ENCODE measurements at places on chromosomes 13 and 19. TPM values are rescaled to one million over a fixed set of nuclear protein-coding genes. Genes with fewer than 3 reads are reported as not detected.

DNA sequence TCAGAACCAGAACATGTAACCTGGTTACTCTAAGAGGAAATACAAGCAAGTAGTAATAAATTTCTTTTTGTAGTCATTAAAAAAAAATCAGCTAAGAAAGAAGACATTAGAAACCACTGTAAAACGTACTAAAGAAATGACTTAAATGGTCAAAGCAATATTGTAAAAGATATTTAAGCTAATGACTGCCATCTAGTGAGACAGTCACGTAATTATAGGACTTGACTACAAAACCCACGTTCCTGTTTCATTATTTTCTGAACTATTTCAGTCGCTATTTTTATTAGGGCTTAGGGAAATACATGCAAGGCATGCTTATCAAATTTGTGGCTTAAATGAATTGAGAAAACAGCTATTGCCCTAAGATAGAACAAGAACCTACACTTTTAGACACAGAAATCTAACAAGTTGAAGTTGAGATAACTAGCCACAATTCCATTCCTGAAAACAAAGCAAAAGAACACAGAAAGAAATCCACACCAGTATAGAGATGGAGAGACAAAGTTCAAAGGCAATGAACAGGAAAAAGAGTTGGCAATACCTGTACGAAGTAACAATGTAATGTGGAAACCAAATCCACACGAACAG, 17.9 kb downstream of the ALG5 start:
- H3K4me3 ChIP-seq = no peak overlapping the region
- H3K27ac ChIP-seq = no peak overlapping the region
- H3K4me1 ChIP-seq = no peaks in the 10 kb centered on the region
- no peak for DNase-seq

GRCh38 chr19:45045671-45046353, 7.0 kb downstream of the CLASRP start:
- DNase-seq = no peak
- no peaks in the 10 kb centered on the region for H3K4me1 ChIP-seq
- no peak overlapping the region for H3K27ac ChIP-seq
- no peak overlapping the region for H3K4me3 ChIP-seq
- H3K36me3 ChIP-seq = no peaks in the 10 kb centered on the region

DNA sequence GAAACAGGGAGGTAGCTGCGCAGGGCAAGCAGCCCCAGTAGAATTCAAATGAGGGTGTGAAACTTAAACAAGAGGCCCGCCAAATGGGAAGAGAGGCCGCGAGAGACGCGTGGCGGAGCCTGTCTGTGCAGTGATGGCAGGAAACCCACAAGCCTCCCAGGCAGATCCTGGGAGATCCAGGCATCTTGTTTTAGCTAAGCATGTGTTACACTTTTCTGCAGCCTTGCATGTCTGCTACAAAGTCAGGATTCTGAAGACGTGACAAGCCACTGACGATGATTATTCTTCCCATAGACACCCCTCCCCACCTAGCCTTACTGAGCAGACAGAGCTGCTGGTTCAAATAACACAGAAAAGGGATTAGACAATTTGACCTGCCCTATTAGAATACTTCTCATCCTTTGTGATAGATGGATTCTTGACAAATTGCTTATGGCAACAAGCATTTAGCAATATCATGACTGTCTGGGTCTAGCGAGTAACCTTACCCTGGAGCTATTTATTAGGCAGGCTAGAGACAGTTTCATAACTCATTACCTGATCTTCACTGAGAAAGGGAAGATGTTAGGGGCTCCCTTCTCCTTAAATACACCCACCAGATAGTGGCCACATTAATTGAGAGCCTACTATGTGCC, 185.2 kb upstream of the IRS2 start:
- no peaks in the 10 kb centered on the region for H3K27me3 ChIP-seq
- no peaks in the 10 kb centered on the region for H3K4me1 ChIP-seq

GRCh38 chr13:77423296-77423695, 96.4 kb upstream of the MYCBP2 start:
- no peak for DNase-seq
- no peaks in the 10 kb centered on the region for H3K36me3 ChIP-seq
- H3K27me3 ChIP-seq = no peaks in the 10 kb centered on the region
- H3K27ac ChIP-seq = no peak overlapping the region

DNA sequence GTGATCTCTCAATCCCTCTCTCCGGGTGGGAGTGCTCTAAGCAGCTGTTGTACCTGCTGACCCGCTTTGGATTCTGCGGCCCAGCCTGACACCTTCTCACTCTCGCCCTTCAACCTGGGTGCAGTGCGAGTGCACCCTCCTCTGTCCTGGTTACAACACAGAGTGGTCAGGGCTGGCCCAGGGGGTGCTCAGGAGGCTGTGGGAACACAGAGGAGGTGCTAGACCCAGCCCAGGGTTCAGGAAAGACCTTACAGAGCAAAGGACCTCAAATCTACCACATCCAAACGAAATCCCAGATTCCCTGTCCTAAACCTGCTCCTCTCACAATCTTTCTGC, 23.7 kb downstream of the ZNF175 start:
- no peak overlapping the region for H3K27ac ChIP-seq
- no peaks in the 10 kb centered on the region for H3K27me3 ChIP-seq
- H3K36me3 ChIP-seq = no peaks in the 10 kb centered on the region
- peaks cover 9% of the 10 kb centered on the region for H3K4me1 ChIP-seq
- DNase-seq = no peak
- peak overlapping the region; percentile 63 for H3K4me3 ChIP-seq

- H3K27ac ChIP-seq = no peak overlapping the region
- peaks cover 6% of the 10 kb centered on the region for H3K4me1 ChIP-seq
- no peak overlapping the region for H3K4me3 ChIP-seq
Measured at GRCh38 chr19:504616-505015, 2.7 kb upstream of the TPGS1 start.

DNA sequence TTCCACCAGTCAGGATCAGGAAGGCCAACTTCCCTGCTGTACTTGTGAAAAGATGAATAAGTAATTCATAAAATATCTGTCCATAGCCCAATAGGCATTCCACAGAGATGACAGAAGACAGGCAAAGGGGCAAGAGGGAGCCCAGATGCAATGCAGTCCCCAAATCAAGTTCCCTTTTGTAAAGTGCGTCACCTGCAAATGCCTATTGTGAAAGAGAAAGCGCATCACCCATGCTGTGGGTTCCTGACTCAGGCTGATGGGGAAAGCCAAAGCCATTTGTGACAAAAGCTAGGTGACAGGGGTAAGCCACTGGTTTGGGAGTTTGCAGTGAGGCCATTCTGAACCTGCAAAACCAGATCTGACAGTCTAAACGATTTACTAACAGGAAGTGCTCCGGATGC, 157.5 kb upstream of the ZNF536 start:
- H3K36me3 ChIP-seq = no peaks in the 10 kb centered on the region
- DNase-seq = no peak

GRCh38 chr13:109400209-109400608, 386.2 kb downstream of the IRS2 start:
- H3K4me3 ChIP-seq = no peak overlapping the region
- no peaks in the 10 kb centered on the region for H3K27me3 ChIP-seq
- no peak overlapping the region for H3K27ac ChIP-seq
- no peaks in the 10 kb centered on the region for H3K36me3 ChIP-seq

DNA sequence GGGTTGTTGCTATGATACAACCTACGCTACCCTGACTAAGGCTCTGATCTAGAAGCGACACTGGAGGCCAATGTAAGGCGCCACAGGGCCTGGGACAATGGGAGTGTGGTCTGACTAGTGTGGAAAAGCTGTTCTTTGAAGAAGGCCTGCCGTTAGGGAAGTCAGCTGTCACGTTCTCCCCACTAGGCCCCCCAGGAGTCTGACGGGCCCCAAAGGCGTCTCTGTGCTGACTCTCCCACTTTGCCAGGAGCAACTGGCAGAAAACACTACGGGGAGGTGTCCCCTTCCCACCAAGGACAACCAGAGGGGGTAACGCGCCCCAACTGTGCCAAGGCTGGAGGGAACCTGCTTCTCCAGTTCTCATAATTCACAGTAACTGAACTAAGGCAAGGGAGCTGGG, 25.3 kb upstream of the EIF3G start:
- no peak for DNase-seq
- H3K36me3 ChIP-seq = no peaks in the 10 kb centered on the region
- no peak overlapping the region for H3K27ac ChIP-seq

GRCh38 chr19:12034620-12035019, 859 bp downstream of the ZNF433 start:
- peaks cover 6% of the 10 kb centered on the region for H3K4me1 ChIP-seq
- H3K36me3 ChIP-seq = no peaks in the 10 kb centered on the region
- DNase-seq = no peak
- peak overlapping the region; percentile 71 for H3K4me3 ChIP-seq
- no peaks in the 10 kb centered on the region for H3K27me3 ChIP-seq
- peak overlapping the region; percentile 65 for H3K27ac ChIP-seq

- H3K36me3 ChIP-seq = no peaks in the 10 kb centered on the region
- H3K27me3 ChIP-seq = no peaks in the 10 kb centered on the region
- no peak overlapping the region for H3K27ac ChIP-seq
- H3K4me3 ChIP-seq = no peak overlapping the region
- no peaks in the 10 kb centered on the region for H3K4me1 ChIP-seq
Measured at GRCh38 chr13:59332966-59333365, 830.8 kb downstream of the DIAPH3 start.

DNA sequence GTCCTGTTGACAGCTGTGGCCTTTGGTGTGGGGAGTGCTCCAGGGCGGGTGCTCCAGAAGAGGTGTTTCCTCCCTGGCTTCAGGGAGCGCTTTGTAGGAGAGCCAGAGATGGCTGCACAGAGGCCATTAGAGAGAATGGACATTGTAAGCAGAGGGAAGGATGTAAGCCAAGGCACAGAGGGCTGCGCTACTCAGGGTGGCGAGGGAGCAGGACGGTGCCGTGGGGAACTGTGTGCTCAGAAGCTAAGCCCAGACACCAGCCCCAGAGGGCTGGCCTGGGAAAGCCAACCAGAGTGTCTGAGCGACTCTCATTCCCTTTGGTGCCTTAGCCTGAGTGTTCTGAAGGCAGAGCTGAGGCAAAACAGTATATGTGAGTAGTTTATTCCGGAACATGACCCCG, 92.2 kb downstream of the TSHZ3 start:
- no peaks in the 10 kb centered on the region for H3K36me3 ChIP-seq
- no peaks in the 10 kb centered on the region for H3K27me3 ChIP-seq
- H3K4me3 ChIP-seq = no peak overlapping the region
- H3K27ac ChIP-seq = no peak overlapping the region
- no peak for DNase-seq

DNA sequence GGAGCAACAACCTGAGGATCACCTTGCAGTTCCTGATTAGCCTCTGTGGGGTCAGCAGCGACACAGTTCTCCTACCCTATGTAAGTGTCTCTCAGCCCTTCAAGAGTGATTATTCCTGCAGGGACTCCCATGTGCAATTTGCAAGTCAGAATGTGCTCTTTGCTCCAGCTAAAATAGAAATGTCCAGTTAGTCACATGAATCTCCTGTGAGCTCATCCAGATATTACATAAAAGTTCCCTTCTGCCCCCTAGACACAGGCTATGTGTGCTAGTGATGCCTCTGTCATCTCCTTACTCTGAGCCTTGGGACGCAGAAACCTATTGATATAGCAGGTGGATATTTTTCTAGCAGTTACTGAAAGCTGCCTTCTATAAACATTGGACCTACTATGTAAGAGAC, 105.5 kb downstream of the ZAR1L start:
- H3K4me3 ChIP-seq = no peak overlapping the region
- H3K27me3 ChIP-seq = no peaks in the 10 kb centered on the region
- DNase-seq = no peak

DNA sequence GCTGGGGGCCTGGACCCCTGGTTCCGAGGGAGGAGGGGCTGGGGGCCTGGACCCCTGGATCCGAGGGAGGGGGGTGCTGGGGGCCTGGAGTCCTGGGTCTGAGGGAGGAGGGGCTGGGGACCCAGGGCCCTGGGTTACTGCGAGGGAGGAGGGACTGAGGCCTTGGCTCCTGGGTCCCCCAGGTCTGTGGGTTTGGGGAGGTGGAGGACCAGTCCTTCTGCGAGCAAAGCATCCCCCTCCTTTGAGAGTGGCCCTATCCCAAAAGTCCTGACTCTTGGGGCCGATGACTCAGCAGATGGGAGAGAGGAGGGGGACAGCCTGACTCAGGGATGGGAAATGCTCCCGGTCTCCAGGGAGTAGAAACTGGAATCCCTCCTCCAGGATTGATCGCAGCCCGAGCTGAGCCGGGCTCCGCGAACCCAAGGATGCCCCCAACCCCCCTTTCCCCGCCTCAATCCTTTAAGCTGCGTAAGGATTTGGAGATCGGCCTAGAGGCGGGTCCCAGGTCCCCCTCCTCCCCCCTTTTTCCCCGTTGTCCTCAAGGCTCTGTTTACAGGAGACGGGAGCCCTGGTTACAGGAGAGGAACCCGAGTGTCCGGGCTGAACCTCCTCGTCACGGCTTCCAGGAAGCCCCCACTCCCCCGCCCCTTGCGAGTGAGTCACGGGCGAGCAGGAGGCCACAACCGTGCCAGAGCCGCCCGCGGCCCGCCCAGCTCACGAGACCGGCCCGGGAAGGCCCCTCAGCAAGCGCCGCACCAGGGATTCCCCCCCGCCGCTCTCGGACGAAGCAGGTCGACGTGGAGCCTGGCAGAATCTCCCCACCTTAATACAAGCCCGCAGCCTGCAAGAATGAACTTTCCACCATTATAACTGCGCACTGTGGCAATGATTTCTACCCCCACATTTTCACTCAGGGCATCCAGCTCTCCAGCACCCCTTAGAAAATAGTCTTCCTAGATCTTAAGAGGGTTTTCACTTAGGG, 3.0 kb upstream of the ZFP36 start:
- peaks cover 3% of the 10 kb centered on the region for H3K4me1 ChIP-seq
- H3K27ac ChIP-seq = peak overlapping the region; percentile 96
- DNase-seq = peak; percentile 99
- no peaks in the 10 kb centered on the region for H3K36me3 ChIP-seq
- peak overlapping the region; percentile 55 for H3K4me3 ChIP-seq
- no peaks in the 10 kb centered on the region for H3K27me3 ChIP-seq

PNMA8A gene
- total RNA-seq = 35.3 TPM

CYP2A6 gene
- total RNA-seq = 1.4 TPM

KLK14 gene
- not detected for total RNA-seq

ZNF554 gene
- total RNA-seq = 7.2 TPM

DGKH gene
- 13.8 TPM for total RNA-seq

CEACAM3 gene
- total RNA-seq = not detected

ZNF66 gene
- total RNA-seq = 13.1 TPM

LACC1 gene
- 4.5 TPM for total RNA-seq

All from ovary (tissue), 10 donors.